ENCODE measurements at places on chromosomes 13 and 19.

DNA sequence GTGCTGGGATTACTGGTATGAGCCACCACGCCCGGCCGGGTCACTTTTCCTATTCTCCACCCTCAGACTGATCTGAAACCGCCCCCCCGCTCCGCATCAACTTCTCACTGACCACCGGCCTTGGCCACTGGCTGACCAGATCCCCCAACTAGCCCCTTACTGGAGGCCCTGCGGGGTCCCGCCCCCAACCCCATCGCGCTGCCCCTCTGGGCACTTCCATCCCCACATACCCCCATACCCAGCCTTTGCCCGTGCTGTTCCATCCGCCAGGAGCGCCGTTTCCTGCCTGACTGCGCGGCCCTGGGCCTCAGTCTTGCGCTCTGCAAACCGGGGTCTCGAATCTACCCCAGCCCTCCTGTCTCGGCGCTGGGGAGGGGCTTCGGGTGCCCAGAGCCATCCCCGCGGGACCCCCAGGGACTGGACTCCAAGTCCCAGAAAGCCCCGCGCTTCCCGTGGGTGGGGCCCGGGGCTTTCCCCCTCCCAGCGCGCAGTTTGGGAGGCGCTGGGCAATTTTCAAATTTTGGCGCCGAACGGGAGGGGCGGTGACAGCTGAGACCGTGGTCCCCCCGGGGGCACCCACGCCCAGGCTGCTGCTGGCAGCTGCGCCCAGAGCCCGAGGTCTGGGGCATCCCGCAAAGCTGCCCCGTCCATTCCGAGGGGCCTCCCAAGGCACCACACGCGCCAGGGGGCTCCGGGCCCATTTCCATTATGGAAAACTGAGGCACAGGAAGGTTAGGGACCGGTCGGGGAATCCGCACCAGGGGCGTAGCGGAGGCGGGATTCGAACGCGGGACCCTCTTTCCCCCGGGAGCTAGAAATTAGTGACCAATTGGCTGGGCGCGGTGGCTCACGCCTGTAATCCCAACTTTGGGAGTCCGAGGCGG, 5.2 kb upstream of the LMNB2 start:
- DNase-seq, result no peak

GRCh38 chr13:85729296-85729695, 69.9 kb downstream of the SLITRK6 start:
- no peak for DNase-seq

- no peak for DNase-seq
Observed at GRCh38 chr13:81194362-81194761, 853.4 kb upstream of the SPRY2 start.

DNA sequence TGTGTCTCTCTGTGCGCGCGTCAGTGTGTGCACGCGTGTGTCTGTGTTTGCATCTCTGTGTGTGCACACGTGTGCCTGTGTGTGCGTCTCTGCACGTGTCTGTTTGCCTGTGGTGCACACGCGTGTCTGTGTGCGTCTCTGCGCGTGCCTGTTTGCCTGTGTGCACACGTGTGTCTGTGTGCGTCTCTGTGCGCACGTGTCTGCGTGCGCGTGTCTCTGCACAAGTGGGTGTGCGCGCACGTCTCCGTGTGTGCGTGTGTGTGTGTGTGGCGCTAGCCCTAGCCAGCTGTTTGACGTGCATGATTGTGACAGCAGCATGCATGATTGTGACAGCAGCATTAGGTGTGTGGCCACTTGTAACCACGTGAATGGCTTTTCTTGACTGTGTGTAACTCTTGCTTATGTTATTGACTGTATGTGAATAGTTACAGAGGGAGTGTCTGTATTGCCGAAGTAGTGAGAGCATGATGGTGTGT, 31.1 kb downstream of the ZNF146 start:
- DNase-seq, result no peak

DNA sequence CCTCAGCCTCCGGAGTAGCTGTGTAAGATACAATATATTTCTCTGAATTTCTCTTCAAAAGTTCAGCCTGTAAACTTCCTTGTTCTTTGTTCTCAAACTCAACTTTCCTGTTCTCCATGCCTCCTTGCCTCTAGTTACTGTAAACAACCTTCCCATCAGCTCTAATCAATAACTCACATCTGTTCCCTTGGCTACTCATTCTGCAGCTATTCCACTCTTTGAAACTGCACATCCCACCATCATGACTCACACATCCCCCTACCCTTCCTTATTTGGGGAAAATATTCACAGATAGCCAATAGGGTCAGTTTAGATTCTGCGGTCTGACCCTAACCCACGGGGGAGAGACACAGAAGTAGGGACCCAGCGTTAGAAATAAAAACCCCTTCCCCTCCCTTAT, 2.0 kb downstream of the ZNF562 start:
- DNase-seq, result no peak

DNA sequence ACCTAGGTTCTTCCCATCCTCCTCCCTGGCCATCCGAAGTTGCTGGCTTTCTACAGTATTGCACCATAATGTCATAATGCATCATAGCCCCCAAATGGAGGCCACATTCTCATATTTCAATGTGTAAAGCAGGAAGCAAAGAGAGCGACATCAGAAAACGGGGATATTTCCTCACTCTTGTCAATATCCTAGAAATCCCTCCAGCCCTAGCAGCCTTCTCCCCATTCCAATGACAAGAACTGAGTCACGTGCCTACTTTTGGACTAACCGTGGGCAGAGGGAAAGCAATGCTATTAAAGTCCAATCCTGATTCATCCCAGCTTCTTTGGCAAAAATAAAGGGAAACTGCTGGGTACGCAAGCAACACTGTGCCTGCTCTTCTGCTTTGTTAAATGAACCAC, 4.3 kb upstream of the RAP2A start:
- DNase-seq, result no peak

- DNase-seq, result no peak
Observed at GRCh38 chr13:79541426-79542049, 60.6 kb downstream of the NDFIP2 start.

All from stimulated activated CD4-positive, alpha-beta T cell treated with anti-CD3 and anti-CD28 coated beads, Interleukin-15, amount 100 ng/mL, for 48 hours (primary cell).